ENCODE measurements at places on chromosomes 1 and 21. TPM values are rescaled to one million over a fixed set of nuclear protein-coding genes. Genes with fewer than 3 reads are reported as not detected.
A peak's percentile ranks its signal among the peaks of the same experiment; 100 is the strongest.

GRCh38 chr1:108107658-108108057 is 92.5 kb downstream of the SLC25A24 start:
- DNase-seq = no peak
- no peaks in the 10 kb centered on the region for H3K36me3 ChIP-seq
- no peak overlapping the region for H3K27ac ChIP-seq
- H3K4me1 ChIP-seq = no peaks in the 10 kb centered on the region

DNA sequence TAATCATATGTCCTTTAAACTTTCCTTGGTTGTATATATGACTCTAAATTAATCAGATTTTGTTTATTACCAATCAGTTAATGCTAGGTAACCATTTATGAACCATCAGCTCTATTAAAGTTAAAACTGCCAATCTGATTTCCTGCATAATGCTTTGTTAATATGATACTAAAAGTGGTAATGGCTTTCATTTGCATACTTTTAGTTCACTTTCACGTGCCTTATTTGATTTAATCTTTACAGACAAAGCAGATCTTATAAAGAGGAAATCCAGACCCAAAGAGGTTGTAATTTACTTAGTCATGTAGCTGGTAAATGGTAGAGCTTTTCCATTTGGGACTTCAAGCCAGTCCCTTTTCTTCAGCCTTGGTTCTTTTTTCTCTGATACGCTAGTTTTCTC is 61.3 kb downstream of the CLIC4 start:
- peaks cover 3% of the 10 kb centered on the region for H3K4me1 ChIP-seq
- no peak for DNase-seq
- peaks cover 55% of the 10 kb centered on the region for H3K36me3 ChIP-seq

The MIER1 gene
- 29.8 TPM for total RNA-seq

DNA sequence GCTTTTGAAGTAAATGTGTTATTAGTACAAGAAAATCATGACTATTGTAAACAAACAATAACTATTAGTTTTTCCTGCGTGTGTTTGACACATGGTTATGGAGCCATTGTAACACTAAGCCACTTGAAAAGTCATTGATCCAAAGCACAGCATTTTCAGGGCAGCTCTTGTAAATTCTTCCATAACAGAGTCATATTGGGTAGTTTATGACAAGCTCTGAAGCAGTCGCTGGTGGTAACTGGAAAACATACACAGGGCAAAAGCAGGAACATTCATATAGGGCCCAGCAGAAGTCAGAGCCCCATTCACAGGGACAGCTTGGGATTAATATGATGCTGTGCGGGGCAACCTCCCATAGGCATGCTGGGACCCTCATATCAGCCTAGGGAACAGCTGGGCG is 483.2 kb upstream of the PTBP2 start:
- DNase-seq = no peak
- H3K36me3 ChIP-seq = no peaks in the 10 kb centered on the region
- no peaks in the 10 kb centered on the region for H3K4me1 ChIP-seq
- H3K27me3 ChIP-seq = no peaks in the 10 kb centered on the region

DNA sequence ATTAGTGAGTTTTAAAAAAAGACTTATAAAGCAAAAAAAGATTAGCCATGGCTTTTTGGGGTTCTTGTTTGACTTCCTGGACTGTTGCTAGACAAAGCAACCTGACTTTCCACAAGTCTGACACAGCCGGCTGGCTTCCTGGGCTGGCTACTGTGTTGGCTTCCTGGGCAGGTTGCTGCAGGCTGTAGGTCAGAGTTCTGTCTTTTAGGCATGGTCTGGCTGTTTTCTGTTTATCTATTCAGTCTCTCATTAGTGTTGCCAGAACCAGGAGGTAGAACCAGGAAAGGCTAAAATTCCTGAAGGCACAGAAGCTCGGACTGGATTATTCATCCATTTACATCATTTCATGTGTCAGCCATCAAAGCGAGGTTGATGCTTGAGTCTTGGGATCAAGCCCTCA is 88.6 kb upstream of the SLC35F3 start:
- no peak overlapping the region for H3K27ac ChIP-seq
- H3K4me1 ChIP-seq = no peaks in the 10 kb centered on the region
- no peak overlapping the region for H3K4me3 ChIP-seq

DNA sequence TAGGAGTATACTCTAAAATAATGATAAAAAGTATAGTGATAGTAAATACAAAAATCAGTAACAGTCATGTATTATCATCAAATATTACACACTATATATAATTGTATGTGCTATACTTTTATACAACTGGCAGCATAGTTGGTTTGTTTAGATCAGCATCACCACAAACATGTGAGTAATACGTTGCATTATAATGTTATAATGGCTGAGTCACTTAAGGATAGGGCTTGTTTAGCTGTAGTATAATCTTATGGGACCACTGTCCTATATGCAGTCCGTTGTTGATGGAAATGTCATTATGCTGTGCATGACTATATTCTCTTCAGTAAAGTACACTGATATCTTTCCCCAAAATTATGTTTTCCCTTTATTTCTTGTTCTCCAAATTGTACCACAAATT is 92.8 kb downstream of the LYPLAL1 start:
- no peak for DNase-seq
- no peaks in the 10 kb centered on the region for H3K36me3 ChIP-seq
- H3K27me3 ChIP-seq = no peaks in the 10 kb centered on the region

DNA sequence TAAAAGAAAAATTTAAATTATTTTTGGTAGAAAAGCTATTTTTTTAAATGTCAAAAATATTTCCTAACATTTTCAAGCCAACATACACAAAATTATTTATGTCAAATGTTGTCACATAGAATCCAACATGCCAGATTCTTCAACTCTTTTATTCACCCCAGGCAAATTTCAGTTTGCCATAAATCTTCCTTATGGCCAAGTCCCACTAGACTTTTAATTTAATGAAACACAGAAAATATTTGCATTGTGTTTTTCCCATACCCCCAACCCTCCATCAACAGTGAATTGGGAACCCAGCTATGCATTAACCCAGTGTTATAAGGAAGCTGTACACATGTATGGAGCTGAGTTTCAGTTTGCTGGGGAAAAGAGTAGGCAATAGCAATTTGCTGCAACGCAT is 41.4 kb downstream of the DUSP10 start:
- no peak overlapping the region for H3K4me3 ChIP-seq
- peaks cover 6% of the 10 kb centered on the region for H3K4me1 ChIP-seq
- no peak for DNase-seq
- no peaks in the 10 kb centered on the region for H3K27me3 ChIP-seq
- H3K36me3 ChIP-seq = peaks cover 60% of the 10 kb centered on the region

DNA sequence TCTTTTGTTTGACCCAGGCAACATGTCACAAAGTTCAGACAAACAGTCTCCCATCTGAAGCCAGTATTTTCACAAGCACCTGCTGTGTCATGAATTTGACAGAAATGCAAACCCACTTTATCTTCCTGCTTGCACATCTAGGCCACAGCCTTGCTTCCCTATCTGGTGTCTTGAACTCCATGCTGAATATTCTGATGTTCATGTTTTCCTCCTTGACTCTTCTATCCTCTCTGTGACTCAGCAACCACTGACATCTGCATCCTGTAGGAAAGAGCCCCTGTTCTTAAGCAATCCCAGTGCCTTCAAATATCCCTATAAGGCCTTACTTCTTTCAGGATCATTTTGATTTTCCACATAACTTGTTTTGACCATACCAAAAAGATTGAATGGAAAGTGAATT is 6.5 kb downstream of the CD55 start:
- H3K36me3 ChIP-seq = peaks cover 3% of the 10 kb centered on the region
- no peak overlapping the region for H3K27ac ChIP-seq
- DNase-seq = no peak
- H3K27me3 ChIP-seq = no peaks in the 10 kb centered on the region
- no peak overlapping the region for H3K4me3 ChIP-seq

DNA sequence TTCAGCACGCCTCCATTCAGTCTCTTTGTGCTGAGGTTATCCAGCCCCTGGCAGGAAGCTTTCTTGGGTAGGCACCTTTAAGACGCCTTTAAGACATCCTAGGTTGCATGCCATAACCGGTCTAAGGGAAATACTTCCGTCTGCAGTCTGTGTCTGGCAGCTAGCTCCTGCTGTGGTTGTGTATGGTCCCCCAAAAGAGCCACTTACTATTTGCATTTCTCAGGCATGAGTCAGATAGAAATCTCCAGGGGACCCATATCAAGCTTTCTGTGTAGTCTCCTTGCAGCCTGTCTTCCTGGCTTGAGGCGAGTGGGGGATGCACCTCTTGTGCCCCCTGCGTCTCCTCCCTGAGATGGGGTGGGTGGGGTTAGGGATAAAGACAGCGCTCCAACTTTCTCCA is 10.0 kb upstream of the RYR2 start:
- peak; percentile 85 for DNase-seq
- no peak overlapping the region for H3K27ac ChIP-seq
- H3K4me3 ChIP-seq = no peak overlapping the region
- H3K27me3 ChIP-seq = no peaks in the 10 kb centered on the region

All from endodermal cell (in vitro differentiated cells).